NCI-H2107 (cell line): ENCODE measurements at places on chromosomes 12 and 14.

DNA sequence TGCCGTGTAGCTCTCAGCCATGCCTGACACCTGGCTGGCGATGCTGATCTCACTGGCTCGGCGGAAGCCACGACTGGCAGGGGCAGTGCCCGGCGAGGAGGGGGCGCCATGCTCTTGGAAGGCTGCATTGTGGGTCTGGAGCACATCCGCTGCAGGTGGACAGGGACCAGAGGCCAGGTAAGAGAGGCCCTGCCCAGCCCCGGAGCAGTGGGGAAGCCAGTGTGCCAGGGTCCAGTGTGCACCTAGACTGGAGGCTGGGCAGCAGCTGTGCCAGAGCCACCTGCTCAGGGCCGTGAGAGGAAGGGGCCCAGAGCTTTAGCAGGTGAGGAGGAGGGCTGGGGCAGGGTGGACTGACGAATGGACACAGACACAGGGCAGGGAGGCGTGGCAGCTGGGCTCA is 10.1 kb downstream of the ARL6IP4 start:
- DNase-seq, result no peak

DNA sequence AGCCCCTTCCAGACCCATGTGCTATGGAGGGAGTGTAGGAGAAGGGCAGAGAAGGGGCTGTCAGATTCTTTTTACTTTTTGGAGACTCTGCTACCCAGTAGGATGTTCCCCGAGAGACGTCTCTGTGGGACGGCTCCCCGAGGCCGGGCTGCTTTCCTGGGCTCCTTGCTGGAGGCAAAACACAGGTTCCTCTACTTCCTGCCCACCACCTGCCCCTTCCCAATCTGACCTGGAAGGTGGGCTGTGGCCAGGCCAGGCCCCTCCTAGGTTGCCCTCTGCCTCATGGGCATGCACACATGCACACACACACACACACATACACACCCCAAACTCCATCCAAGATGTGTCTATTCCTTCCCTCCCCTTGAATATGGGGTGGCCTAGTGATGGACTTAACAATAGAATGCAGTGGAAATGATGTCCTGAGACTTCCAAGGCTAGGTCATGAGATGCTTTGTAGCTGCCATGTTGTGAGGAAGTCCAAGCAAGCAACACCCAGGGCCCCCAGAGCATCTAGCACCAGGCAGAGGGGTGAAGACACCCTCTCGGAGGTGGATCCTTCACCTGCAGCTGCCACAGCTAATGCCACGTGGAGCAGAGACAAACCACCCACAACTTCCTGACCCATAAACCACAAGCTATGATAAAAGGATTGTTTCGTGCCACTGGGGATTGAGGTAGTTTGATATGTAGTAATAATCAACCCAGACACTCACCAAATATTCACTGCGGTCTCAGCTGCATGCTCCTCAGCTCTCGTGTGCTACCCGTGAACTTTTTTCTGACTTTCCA is 1.6 kb upstream of the ASB2 start:
- DNase-seq, result no peak

DNA sequence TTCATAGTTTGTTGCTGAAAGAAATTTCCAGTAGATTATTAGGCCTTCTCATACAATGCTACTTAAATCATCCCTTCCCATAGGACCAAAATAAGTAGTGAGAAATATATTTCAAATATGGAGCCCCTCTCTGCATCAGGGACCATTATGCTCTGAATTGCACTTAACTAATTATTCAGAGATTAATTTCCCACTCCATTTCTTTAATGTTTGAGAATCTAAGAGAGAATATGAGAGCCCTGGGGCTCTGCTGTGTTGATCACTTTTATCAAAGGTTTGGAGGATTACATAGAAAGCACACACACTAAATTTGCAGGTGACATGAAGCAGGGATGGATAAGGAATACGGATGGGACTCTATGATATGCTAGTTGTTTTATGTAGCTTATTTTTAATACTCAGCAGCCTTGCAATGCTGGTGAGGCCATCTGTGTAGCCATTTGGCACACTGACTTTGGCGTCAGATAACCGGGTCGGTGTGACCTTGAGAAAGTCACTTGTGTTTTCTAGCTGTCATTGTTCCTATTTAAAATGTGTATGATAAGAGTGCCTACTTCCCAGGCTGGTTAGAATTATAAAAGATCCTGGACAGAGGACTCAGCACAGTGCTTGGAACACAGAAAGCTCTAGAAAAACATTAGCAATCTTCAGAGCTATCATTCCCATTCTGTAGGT is 49.9 kb upstream of the FBXO21 start:
- no peak for DNase-seq

GRCh38 chr12:46404225-46404631 is 31.7 kb upstream of the SLC38A2 start:
- no peak for DNase-seq

DNA sequence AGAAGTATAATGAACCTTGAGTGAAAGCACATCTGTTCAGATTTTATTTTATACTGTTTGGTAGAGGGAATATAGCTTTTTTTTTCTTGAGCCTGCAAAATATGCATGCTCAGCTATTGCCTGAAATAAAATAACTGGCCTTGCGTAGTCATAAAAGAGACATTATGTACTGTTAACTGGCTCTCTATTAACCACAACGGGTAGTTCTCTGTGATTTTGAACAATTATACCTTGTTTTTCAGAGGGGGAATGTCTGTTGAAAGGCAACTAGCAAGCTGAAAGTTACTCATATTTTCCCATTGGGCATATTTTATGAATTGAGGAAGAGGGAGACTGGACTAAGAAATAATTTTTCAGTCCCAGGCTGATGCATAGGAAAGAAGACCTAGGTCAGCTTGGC is 62.6 kb downstream of the FIGNL2 start:
- no peak for DNase-seq

DNA sequence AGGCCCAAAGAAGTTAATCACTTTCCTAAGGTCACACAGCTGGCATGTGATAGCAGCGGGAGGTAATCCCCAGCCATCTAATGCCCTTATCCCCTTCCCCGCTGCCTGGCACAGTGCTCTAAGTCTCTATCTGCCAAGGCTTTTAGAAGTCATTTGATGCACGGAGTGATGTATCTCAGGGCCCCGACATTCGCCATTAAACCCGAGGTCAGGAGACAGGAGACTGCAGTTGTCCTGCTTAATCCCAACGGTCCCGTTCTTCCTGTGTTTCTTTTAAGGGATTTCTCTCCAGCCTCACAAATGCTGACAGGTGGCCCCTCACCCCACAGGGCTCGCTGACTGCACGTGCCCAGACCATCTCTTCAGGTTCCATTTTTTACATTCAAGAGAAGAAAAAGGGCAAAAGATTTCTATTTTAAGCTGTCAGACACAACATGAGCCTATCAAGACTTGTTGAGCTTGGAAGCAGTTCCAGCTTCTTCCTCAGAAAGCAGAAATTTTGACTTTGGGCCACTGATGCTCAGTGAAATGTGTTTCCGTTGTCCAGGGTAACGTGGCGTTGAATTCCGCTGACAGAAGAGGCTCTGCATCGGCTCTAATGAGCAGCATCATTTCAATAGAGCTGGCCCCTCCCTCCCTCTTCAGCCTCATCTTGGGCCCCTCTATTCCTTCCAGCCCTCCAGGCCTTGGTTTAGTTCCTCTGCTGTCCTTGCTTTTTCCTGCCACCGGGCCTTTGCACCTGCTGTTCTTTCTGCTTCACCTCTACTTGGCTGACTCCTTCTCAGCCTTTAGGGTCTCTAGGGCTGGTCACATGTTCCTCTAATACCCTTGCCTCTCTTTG is 171.5 kb downstream of the CHST11 start:
- no peak for DNase-seq

GRCh38 chr12:32120419-32120818 is 13.8 kb downstream of the BICD1 start:
- no peak for DNase-seq

DNA sequence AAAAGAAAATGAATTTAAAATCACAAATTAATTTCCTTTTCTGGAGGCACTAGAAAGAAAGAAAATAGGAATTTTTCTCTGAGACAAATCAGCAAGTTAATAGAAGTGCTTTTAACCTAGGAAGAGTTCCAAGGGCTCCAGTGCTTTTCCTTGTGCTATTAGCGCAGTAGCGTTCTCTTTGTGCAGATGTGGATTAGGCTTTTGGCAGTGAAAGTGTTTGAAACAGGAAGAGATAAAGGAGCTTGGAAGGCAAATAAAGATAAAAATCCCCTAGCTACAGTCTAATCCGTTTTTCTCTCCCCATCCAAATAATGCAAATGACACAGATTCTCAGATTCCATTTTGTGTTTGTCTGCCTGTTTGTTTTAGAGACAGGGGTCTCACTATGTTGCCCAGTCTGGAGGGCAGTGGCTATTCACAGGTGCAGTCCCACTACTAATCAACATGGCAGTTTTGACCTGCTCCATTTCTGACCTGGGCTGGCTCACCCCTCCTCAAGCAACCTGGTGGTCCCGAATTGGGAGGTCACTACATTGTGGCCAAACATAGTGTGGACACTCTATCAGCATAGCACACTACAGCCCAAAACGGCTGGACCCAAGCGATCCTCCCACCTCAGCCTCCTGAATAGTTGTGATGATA is 166.1 kb downstream of the PAWR start:
- DNase-seq, result no peak

- no peak for DNase-seq
Measured at GRCh38 chr12:128180166-128180565, 86.8 kb upstream of the TMEM132C start.

- no peak for DNase-seq
Measured at GRCh38 chr12:76720068-76720467, 43.8 kb upstream of the ZDHHC17 start.

- no peak for DNase-seq
Measured at GRCh38 chr12:78864870-78865463, 393 bp downstream of the SYT1 start.
